ENCODE measurements at places on chromosomes 2 and 18.
A peak's percentile ranks its signal among the peaks of the same experiment; 100 is the strongest.

- no peak for DNase-seq
These were observed 35.5 kb upstream of the SPTBN1 start for GRCh38 chr2:54420524-54421172.

GRCh38 chr2:55865096-55865835 is 58.3 kb downstream of the EFEMP1 start:
- DNase-seq = no peak

DNA sequence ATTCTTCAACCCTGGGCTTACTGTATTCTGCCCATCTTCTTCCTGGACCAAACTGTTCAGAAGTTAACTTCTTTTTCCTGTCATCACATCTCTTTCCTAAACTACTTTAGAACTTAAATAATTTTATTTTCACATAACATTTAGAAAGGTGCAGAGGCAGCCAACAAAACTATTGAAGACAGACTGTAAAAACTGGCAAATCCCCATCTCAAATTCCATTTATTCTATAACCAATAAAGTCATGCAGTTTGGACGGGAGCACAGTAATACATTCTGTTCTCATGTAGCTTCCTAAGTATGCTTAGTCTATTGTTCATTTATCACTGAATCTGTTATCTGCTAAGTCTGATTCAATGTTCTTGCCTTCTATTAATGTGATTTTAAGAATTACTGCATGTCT is 99.1 kb downstream of the SMAD2 start:
- DNase-seq = no peak

- DNase-seq = no peak
These were observed 103.7 kb downstream of the CYP26B1 start for GRCh38 chr2:72043985-72044384.

- no peak for DNase-seq
These were observed 233.2 kb downstream of the SLC8A1 start for GRCh38 chr2:40218679-40219078.

DNA sequence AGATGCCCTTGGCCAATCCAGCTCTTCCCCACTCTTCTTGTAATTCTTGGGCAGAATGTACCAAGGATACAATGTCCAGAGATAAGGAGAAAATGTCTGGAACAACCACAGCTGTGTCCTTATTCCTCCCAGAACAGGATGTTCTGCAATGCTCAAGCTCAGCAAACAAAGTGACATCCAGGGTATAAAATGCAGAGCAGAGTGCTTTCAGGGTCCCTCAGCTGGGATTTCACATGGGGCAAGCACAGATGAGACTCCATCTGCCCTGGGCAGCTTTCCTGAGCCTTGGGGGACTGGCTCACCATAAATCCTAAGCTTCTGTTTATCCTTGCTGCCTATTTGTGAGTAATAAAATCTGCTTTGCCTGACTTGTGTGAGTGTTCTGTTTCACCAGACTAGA is 127.4 kb downstream of the VAPA start:
- DNase-seq = no peak

DNA sequence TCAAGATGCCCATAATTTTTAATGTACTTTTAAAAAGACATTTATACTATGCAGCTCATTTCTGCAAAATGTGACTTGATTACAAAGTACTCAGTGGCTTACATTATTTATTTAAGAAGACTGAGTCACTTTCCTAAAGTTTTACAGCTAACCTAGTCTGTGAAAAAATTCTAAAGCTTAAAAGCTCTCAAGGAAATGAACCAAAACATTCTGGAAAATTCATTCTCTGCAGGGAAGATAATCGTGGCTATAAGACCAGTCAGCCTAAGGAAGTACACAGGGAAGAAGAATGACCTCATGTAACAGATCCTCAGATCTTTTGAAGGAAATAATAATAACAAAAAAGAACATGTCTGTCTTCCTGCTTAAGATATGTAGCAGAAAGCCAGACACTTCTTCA is 232.1 kb upstream of the STK17B start:
- DNase-seq = peak; percentile 57

GRCh38 chr2:5689750-5690149 is 2.4 kb upstream of the SOX11 start:
- no peak for DNase-seq

DNA sequence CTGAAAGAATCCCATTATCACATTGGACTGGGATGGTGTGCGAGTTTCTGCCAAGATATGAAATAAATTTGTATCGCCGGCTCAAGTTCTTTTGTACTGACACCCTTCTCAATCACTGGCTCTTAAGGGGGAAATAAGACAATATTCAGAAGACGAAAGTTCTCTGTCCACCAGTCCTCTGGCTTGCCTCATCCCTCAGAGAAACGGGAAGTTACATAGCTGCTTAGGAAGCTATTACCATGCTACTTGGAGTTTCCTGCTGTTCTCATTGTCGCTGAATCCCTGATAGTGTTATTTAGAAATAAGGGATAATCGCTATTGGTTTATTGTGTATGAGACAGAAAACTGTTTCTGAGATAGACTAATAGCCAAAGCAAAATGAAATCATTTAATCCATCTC is 205.0 kb upstream of the ZNF521 start:
- DNase-seq = no peak

- DNase-seq = no peak
These were observed 43.0 kb downstream of the SALL3 start for GRCh38 chr18:79022603-79023002.

DNA sequence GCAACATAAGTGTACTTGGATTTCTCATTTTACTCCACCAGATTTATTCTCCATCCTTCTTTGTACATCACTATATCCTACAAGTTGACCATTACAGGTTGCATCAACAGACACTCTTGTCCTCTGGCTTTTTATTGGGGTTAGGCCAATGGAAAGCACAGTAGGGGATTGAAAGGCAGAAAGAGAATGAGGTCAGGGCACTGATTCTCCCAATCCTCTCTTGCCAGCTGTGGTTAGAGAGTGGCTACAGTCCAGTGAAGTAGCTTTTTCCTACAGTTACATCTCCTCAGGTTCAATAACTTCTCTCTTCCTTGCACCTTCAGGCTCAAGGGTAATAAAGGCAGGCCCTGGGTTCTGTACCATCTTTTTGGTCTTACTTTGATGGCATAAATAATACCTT is 20.2 kb upstream of the COL5A2 start:
- no peak for DNase-seq

DNA sequence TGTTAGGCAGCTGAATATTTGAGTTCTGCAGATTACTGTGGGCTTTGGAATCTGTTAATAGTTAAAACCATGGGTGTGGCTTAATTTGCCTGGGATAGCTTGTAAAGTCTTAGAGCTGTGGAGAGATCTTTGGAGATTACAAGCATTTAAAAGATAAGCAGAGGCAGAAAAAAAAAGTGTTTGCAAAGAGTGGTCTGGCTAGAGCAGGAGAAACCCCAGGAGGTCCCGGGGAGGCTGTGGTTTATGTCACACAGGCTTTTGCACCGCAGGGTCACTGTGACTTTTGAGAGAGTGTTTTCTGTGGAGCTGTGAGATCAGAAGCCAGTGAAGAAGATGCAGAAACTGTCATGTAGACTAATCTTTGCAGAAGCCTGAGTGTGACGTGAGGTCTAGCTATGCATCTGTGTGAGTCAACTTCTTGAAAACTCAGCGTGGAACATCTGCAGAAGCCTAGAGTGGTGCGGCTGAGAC is 49.0 kb downstream of the SETBP1 start:
- DNase-seq = peak; percentile 80

- no peak for DNase-seq
These were observed 330.6 kb downstream of the STK39 start for GRCh38 chr2:167916756-167917155.
